ENCODE measurements at places on chromosomes 5 and 9. TPM values are rescaled to one million over a fixed set of nuclear protein-coding genes. Genes with fewer than 3 reads are reported as not detected.

DNA sequence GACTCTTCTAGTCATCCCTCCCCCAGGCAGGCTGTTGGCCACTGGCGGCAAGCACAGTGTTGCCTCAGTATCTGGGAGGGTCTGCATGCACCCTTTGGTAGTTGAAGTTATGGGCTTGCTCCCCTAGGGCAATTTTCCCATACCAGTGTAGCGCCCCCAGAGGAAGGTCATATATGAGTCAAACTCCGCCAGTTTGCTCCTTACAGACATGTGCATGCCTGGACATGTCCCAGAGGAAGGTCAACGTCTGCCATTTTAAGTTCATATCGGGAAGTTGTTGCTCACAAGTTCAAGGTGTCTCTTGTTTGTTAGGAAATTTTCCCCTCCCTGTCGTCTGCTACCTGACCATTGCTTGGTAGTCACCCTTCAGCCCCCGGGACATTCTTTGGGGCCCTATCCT, 51.3 kb upstream of the MROH2B start:
- DNase-seq = no peak

- no peak for DNase-seq
Observed at GRCh38 chr5:67203701-67204074, 7.1 kb upstream of the CD180 start.

Gene DOCK8
- total RNA-seq = 370 TPM

DNA sequence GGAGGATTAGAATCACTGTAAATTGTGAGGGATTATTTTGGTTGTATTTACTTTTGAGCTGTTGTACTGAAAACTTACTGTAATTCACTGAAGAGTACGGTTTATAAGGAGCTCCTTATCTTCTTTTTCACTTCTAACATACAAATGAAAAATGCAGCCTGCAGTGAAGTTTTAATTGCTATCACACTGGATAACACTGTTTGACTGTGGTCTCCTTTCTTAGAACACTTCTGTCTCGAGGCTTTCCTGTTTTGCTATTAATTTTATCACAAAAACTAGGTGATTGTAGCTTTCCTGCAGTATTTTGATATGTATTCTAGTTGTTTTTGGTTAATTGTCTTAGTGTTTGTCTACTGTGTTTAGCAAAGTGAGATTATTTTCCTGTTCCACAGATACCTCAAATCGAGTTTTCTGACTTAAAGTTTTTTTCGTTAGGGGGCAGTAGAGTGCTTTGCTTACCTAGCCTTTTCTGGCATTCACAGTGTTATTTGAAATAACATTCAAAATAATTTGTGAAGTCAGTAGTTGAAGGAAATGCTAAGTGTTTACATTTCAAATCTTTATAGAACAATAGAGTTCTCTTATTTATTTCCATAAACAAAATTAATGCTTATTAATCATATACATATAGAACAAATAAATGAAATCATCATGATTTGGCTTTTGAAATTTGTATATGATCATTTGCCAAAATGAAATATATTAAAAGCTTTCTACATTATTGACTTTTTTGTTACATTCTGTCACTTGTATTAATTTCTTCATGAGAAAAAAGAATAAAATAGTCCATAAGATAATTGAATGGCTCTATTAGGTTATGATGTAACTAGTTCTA, 52.9 kb downstream of the COMMD10 start:
- DNase-seq = no peak

GRCh38 chr9:16925426-16925825, 55.0 kb upstream of the BNC2 start:
- DNase-seq = no peak

All from activated CD4-positive, alpha-beta memory T cell treated with anti-CD3 and anti-CD28 coated beads, Interleukin-2, amount 10 ng/mL, durations not matched to agents 7 days and 5 days (primary cell).